ENCODE measurements at places on chromosomes 1 and 21.

DNA sequence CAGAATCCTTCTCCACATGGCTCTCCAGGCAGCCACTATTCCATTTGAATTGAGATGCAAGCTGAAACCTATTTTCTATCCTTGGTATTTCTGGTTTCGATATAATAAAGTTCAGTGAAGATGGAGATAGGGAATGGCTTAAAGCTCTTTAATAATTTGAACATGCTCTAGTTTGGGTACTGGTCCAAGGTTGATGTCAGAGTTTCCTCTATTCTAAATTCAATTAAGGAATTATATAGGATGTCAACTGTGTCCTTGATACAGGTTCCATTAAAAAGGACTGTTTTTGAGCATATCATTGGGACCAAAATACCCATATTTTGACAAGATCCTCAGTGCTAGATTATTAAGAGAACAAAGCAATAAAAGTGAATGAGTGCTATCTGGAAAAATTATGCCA lies 245.3 kb downstream of the SPATA17 start:
- DNase-seq, result no peak

DNA sequence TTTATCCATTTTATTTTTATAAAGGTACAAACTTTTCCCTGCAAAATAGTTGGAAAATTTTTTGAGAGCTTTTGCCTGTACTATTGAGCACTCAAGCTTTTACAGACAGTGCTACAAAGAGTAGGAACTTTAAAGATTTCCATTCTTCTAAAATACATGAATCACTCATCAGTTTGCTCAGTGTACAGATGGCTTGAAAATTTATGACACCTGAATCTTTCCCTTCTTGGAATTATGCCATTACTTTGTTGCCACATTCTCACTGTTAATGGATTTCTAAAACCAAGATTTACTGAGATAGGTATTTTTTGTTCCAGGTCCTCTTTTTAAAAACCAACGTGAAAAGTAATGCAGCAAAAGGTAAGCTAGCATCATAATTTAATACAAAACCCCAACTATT lies 76.0 kb downstream of the GPATCH2 start:
- no peak for DNase-seq

DNA sequence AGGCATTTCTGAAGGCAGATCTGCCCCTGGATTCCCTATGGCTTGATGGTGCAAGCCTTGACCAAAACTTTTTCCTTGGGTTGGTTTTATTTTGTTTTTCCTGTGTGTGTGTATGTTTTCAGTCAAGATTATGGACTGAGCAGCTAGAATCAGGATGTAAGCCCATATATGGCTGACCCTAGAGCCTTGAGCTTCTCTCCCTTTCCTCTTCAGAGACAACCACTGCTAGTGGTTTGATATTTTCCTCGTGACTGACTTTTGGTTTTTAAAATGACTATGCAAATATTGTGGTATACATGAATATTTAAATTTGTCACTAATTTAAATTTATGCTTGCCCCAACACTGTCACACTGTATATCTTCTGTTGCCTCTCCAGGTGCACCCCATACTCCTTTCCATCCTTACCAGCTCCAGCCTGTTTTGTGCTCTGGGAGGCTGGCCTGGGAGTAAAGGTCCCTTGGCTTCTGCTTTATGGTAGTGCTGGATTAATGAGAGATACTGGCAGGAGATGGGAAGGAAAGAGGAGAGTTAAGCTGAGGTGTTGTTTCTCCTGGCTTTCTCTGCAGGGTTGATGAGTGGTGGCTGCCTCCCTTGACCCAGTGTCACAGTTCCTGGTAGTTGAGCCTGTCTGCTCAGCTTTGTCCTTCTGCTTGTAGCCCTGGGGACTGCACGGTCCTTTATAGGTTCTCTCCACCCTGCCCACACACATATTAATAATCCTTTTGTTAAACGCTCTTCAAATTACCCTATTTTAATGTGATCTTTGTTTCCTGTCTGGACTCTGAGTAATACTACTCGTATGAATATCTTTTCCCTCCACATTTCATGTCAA lies 44.4 kb downstream of the RWDD3 start:
- DNase-seq, result no peak

DNA sequence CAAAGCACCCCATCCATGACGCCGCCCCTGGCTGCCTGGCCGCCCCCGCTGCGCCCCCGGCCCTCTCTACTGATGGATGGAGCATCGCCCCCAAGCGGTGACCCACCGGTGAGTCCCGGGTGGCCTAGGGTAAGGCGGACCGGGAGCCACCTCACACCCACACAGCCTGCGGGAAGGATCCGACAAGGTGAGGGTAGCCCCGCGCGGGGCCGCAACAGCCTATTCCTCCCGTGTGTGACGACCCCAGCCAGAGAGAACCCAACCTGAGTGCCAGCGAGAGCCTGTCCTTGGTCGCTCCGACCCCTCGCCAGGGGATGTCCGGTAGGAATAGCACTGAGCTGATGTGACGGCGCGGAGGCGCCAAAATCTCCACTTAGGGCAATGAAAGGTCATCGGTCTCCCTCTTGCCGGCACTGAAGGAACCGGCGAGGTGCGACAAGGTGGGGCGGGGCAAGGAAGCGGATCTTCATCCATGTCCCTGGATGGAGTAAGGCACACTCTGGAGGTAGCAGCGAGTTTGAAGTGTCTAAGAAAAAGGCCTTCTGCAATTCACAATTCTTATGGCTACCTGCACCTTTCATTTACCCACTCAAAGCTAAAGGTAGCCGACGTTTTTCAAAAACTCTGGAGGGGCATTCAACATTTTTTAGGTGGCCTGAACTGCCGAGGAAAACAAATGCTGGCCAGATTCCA lies 19.7 kb upstream of the CHIA start:
- DNase-seq, result no peak

DNA sequence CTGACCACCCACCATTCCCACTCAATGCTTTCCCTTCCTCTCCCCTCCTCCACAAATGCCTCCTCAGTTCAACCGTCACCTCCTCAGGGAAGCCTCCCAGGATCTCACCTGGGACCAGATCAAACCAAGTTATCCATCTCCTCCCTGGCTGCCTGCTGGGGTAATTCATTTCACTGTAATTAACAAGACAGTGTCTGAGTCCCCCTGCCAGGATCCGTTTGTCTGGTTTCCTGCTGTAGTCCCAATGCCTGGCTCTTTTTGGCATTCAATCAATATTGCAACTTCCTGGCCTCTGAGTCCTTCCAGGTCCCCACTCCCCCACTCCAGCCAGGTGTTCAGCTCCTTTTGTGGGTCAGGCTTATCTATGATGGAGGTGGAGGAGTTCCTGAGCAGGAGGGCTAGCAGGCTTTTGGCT lies 687.7 kb downstream of the PTPRU start:
- no peak for DNase-seq

DNA sequence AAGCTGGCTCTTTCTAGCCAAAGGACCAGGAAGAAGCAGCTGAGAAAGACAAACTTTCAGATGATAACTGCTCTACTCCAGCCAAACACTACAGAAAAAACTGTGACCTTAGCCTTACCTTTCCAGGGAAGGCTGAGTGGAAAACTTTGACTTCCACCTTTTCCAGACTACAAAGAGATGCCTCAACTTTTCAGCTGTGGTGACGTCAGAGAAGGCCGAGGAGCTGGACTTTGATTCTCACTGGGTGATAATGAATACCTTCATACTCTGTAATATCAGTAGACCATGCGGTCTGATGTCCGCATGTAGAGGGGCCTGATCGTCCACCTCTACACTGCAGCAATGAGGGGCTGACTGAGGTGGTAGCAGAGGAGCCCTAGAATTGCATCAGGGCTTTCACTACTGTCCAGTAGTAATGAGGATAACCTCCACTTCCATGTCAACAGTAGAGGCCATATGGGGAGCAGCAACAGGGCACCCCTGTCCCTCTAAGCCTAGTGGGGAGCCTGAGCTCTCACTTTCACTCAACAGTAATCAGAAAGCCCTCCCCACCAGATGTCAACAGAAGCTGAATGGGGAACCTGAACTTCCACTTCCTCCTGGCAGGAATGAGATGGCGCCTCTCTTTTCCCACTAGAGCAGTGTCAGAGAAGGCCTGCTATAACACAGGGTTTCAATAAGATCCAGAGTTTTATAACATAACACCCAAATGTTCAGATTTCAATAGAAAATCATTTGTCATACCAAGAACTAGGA lies 28.4 kb upstream of the PADI1 start:
- DNase-seq, result no peak

DNA sequence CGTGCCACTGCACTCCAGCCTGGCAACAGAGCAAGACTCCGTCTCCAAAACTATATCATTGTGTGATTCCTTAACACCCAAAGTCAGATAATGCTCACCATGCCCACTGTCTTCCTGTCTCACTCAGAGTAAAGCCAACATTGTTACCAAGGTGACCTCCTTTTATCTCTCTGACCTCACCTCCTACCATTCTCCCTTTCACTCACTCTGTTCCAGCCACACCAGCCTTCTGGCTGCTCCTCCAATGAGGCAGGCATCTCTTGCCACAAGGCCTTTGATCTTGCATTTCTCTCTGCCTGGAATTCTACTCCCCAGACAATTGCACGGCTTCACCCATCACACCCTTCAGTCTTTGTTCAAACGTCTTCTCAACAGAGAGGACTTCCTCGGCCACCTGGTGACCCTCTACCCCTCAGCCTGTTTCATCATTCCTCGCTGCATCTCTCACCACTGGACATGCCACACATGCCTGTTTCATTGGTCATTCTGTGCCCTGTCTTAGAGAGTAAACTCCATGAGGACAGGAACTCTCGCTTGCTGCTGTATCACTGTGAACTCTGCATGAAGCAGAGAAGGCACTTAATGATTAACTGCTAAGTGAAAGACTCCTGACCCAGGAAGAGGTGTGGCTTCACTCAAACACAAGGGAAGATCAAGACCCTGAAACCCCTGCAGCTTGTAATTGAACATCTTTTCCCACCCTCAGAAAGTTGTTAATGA lies 67.1 kb upstream of the CAPZB start:
- DNase-seq, result no peak

DNA sequence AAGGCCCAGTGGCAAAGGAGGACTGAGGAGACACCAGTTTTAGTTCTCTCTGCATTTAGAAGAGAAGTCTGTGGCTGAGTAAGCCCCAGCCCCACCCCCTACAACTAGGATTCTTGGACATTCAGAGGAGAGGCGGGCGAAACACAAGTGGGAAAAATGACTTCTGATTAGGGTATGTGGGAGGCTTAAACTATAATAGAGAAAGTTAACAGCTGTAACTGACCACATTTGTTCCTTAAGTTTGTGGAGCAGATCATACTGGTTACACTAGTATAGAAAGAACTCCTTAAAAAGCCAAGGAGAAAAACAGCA lies 11.2 kb upstream of the TRIM33 start:
- DNase-seq, result no peak

DNA sequence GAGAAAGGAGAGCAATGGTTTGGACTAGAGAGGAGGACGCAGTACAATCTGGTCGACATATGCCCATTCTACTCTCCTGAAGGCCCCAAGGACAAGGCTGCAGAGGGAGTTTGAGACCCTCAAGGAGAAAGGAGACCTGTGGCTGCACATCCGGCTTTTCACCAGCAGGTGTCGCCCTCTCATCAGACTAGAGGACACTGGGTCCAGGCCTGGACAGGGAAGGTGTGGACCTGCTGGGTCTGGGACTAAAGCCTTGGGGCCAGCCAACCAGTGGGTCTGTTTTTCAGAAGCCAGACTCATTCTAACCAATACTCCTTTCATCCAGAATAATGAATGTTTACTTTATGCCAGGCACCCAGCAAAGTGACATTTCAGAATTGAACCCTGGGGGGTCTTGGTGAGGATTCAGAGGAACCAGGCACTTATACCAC lies 5.0 kb downstream of the SRARP start:
- peak; percentile 58 for DNase-seq

- DNase-seq, result no peak
Observed at GRCh38 chr1:24190983-24191461, 3.9 kb upstream of the IFNLR1 start.

- DNase-seq, result peak; percentile 31
Observed at GRCh38 chr1:33420870-33421775, 9.8 kb downstream of the PHC2 start.

GRCh38 chr1:168696125-168696760 lies 32.8 kb downstream of the DPT start:
- no peak for DNase-seq

- DNase-seq, result no peak
Observed at GRCh38 chr1:110048923-110049601, 14.6 kb downstream of the STRIP1 start.

DNA sequence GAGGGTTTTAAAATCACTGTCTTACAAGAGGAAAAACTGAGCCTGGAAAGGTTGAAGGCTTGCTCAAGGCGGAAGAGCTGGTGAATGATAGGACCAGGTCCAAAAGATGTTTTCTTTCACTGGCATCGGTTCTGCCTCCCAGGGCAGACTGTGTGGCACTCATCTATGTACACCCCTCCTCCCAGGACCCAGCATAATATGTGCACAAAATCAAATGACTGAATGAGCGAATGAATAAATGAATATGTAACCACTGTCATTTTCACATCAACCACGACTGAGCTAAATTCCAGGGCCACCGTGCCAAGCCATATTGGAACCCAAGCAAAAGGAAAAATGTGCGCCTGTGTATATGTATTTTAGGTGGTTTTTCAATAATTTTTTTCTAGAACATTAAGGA lies 99.3 kb upstream of the ZBTB40 start:
- DNase-seq, result no peak

DNA sequence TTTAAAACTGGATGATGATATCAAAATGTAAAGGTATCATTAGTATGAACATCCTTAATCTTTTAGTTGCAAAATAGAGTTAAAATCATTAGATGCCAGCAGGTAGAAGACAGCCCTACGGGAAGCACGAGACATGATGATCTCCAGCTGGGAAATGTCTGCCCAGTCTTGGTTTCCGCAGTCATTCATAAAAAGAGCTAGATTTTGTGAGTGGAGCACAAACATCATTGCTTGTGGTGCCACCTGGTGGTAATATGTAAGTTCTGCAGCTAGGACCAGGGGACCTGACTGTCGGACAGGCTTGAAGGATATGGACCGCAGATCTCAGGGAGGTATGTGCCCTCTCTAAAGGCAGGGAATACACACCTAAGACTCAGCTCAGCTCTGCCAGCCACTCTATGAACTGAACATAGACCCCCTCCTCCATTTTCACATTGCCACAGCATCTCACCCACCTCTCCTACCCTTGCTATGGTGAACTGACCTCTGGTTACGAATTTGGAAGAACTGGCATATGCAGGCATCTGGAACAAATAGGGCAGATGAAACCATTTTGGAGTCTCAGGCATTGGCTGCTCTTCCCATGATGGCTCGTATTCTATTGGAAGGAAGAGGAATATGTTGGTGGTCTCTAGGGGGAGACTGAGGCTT lies 9.2 kb downstream of the FCMR start:
- peak; percentile 73 for DNase-seq

GRCh38 chr1:209590405-209590804 lies 6.9 kb downstream of the CAMK1G start:
- no peak for DNase-seq

- no peak for DNase-seq
Observed at GRCh38 chr1:6534248-6534822, 20.0 kb downstream of the NOL9 start.

- peak; percentile 33 for DNase-seq
Observed at GRCh38 chr1:33848205-33848937, 15.5 kb upstream of the HMGB4 start.

DNA sequence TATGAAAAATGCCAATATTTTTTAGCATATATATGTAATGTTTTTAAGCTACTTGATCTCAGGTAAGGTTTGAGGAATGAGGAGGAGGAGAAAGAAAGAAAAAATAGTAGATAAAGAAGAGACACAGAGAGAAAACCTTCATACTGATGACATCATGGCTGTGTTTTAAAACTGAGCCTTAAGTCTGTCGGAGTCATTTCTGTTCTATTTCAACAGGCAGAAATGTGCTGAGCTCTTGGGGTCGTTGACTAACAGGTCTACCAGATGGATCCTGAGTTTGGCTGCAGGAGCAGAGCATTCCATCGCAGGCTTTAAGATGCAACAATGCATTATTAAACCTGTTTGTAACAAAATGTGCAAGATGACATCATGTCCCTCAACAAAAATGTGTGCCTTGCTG lies 356.0 kb downstream of the TGFB2 start:
- no peak for DNase-seq
